Lower lobe of right lung (tissue), 2 donors: ENCODE measurements at places on chromosomes 1 and 21. TPM values are rescaled to one million over a fixed set of nuclear protein-coding genes. Genes with fewer than 3 reads are reported as not detected.

KRTAP10-10 gene
- not detected for total RNA-seq

NBPF4 gene
- not detected for total RNA-seq

AGMAT gene
- total RNA-seq, result not detected

AZIN2 gene
- total RNA-seq, result 2.4 TPM

SPRR2A gene
- total RNA-seq, result not detected

IVL gene
- 0.24 TPM for total RNA-seq

NID1 gene
- total RNA-seq, result 46.6 TPM

FCRL2 gene
- 1.3 TPM for total RNA-seq

GRCh38 chr1:151855933-151856332 lies 2.4 kb upstream of the THEM5 start:
- no peak for DNase-seq

GRCh38 chr1:216945538-216946080 lies 222.4 kb upstream of the ESRRG start:
- no peak for DNase-seq

DNA sequence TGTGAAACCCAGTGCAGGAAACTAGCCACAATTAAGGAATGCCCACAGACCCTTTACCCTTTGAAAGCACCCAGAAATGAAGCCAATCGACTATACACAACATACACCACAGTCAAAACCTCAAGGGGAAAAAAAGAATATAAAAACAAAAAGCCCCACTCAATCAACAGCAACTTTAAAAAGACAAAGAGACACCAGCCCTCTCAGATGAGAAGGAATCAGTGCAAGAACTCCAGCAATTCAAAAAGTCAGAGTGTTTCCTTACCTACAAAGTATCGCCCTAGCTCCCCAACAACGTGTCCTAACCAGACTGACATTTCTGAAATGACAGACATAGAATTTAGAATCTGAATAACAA lies 147.7 kb downstream of the CHD1L start:
- DNase-seq, result no peak

GRCh38 chr1:98344731-98345130 lies 316.8 kb upstream of the SNX7 start:
- DNase-seq, result no peak

GRCh38 chr1:2192031-2192995 lies 2.3 kb downstream of the FAAP20 start:
- DNase-seq, result no peak

DNA sequence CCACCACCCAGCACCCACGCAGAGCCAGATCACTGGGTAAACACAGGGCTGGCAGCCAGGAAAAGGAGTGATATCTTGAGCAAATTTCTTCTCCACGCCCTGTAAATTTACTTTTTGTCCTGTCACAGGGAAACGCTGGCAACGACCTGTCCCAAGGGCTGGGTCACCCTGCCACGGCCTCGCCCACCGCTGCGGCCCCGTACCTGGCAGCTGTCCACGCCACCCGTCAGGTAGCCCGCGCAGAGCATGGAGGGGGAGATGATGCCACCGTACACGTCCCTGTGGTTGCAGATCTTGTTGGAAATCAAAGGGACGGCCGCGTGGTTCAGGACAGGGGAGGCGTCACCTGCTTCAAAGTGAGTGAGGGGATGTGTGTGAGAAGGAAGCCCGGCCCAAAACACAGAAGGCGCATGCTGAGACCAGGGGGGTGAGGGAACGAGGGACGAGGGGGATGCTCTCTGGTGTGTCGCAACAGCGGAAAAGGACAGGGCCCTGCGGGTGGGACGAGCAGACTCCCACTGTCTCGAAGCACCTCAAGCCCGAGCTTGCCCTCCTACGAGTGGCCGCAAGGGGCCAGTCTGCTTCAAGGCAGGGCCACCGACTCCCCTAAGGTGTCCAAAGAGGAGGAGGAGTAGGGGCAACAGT lies 10.1 kb upstream of the TFF1 start:
- DNase-seq, result peak; percentile 50

DNA sequence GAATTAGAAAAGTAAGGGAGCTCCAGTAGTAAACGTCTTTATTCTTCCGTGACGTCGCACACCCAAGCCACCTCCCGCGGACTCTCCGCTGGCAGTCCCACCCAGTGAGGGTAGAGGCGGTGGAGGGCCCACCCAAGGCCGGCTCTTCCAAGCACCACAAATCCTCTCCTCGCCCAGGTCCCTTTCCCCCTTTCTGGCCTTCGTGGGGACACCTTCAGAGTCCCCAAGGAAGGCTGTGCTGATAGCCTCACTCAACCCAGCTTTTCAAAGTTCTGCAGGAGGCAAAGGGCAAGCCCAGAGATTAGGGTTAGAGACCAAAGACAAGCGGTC lies 349 bp upstream of the GPN2 start:
- DNase-seq, result no peak

DNA sequence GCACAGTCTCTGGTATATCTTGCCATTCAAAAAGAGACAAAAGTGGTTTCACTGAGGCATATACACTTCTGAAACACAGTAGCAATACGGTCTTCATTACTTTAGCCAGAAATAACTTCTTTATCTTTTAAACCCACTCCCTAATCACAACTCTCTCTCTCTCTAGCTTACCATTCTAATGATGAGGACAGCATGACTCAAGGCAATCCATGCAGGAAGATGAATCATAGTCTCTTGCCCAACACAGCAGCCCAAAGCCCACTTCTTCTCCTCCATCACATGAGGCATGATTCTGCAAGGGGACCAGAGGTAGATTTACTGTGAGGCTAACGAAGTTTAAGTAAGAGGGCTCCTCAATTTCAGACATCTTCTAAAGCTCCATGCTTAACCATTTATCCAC lies 285.0 kb upstream of the NR5A2 start:
- no peak for DNase-seq

DNA sequence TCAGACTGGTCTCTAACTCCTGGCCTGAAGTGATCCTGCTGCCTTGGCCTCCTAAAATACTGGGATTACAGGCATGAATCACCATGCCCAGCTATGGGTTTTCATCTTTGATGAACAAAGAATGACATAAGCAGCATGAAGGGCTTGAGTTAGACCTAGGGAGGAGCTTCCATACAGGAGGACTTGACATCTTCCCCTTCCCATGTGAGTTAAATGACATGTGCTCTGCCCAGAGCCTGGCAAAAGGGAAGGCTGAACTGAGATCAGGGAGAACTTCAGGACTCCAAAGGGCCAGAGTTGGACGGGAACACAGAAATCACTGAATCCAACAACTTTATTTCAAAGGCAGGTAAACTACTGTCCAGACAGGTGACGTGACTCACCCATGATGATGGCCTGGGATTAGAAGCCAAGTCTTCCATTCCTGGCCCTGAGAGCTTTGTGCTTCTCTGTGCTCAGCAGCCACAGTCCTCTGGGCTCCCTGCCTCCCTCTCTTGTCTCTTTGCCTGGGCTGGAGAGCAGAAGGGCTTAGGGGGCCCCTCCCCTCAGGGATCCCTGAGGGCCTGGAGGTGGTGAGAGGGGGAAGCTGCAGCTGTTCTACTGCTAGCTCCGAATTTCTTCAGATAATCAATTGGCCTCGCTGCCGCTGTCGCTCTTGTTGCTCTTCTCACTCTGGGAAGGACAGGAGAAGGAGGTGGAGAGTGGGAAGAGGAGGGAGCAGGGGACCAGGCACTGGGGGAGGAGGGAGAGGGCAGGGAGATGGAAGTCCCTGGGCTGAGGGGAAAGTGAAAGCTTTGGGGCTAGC lies 7.6 kb downstream of the NHLH1 start:
- DNase-seq, result no peak

DNA sequence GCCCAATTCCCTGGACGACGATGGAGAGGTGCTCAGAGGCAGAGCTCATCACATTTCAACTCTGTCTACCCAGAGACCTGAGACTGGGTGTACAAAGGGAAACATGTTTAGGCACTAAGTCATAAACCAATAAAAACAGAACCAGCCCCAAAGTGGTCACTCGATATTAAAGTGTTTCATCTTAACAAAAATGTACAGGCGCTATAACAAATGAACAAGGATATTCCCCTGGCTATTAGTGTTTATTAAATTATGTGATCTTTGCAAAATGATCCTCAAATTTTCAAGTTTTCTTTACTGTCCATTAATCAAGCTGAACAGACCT lies 43.6 kb downstream of the NPHP4 start:
- no peak for DNase-seq

- DNase-seq, result no peak
Observed at GRCh38 chr1:93851327-93851712, 27.7 kb downstream of the DNTTIP2 start.

DNA sequence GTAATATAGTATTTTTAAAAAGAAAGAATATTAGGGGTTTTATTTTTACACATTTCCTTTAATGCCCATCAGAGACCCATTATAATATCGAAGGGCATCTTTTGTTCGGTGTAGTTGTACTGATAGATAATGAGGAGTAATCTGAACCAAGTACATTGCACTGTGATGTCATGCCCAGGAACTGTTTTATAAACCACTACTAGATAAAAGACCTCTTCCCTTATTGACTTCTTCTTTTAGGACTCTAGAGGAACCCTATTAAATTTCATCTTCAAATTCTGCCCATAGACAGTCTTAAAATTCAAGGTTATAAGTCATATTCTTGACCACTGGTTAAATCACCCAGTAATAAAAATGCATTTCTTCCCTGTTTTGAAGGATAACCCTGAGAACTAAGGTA lies 206.5 kb downstream of the NRIP1 start:
- no peak for DNase-seq

- DNase-seq, result no peak
Observed at GRCh38 chr1:16112596-16113555, 39.4 kb upstream of the FAM131C start.

DNA sequence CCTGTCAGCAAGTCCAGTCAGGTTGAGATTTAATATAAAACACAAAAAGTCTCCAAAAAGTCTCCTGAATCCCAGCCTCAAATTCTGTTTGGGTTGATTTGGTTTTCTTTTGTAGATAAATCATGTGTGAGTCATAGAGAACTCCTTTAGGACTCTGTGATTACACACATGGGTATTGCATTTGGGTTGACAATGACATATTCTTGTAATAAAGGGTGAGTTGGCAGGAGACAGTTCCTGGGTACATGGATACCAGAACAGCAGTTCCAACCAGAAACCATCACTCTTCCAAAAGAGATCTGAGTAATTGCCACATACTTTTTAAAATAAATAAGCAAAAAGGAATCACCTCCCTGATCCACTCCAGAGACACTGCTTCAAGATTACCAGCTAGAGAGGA lies 8.9 kb downstream of the CR2 start:
- no peak for DNase-seq

GRCh38 chr21:30958741-30959140 lies 77.4 kb upstream of the KRTAP11-1 start:
- no peak for DNase-seq

GRCh38 chr1:196305216-196305615 lies 303.0 kb downstream of the KCNT2 start:
- no peak for DNase-seq

- no peak for DNase-seq
Observed at GRCh38 chr21:45266518-45267389, 20.9 kb downstream of the POFUT2 start.

- DNase-seq, result no peak
Observed at GRCh38 chr21:32499249-32500055, 85.9 kb downstream of the TCP10L start.

- DNase-seq, result no peak
Observed at GRCh38 chr21:29256126-29256910, 42.4 kb upstream of the BACH1 start.

DNA sequence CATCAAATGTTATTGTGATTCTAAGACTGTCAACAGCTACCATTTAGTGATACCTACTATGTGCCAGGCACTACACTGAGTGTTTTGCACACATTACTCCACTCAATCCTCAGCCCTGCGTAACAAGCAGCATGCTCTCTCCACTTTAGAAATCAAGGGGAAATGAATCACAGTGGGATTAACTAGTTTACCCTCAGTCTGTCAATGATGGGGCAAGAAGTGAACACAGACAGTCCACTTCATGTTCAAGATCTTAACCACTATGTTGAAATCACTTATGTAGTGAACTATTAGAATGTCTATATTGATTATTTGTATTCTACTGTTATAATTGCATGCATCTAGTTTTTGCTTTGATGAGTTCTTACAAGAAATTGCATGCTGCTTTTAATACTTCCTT lies 165.3 kb downstream of the LTN1 start:
- no peak for DNase-seq

DNA sequence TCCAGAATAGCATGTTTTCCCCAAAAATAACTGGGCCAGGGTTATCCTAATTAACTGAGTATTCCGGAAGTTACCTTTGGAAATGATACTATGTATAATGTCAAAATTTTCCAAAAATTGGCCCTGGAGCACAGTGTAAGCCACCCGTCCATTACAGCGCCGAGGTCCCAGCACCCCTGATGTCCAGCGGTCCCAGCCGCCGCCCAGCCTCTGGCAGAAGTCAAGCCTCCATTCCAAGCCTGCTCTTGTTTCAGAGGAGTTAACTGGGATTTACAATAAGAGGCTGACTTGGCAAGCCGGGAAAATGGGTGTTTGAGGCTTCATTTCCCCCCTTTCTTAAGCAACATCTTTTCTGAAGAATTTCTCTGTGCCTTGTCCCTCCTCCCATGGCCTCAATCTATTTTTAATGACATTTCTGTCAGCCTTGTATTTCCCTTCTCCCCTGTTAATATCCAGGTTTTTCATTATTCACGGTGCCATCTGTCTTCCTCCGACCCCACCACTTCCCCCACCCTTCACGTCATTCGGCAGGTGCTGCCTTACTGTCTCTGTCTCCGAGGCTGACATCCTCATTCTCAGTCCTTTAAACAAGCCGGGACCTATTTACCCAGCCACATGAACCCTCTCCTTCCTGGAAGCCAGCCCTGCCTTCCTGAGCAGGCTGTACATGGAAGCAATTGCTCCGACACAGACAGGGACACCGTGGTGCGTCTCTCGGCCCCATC lies 490.9 kb downstream of the NPHP4 start:
- DNase-seq, result no peak

- DNase-seq, result no peak
Observed at GRCh38 chr1:192100686-192101468, 57.4 kb upstream of the RGS18 start.

DNA sequence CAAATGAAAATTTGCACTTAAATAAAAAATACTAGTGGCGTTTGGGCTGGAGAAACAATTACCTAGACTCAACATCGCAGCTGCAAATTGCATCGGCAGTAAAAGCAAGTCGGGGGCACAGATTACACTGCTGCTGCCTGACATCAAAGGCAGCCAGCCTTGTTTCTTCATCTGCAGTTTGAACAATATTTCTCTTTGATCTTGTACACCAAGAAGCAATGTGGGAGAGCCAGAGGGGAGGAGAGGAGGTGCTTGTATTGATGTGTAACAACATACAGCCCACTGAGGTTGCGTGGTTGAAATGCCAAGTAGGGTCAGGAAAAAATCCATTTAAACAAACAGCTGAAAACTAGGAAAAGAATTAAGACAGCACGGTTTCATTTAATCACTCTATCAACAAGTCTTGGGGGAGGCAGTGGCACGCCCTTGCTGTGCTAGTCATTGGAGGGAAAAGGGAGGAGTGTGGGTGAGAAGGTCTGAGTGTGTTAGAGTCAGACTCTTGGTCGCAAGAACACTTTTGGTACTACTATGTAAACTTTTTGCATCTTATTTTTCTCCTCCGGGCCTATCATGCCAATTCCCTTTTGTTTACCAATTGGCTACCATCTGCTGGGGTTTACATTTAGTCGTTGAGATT lies 456.5 kb downstream of the OMA1 start:
- DNase-seq, result no peak
